ENCODE measurements at places on chromosomes 4 and X. TPM values are rescaled to one million over a fixed set of nuclear protein-coding genes. Genes with fewer than 3 reads are reported as not detected.

GRCh38 chrX:110182362-110182761 is 135.5 kb downstream of the AMMECR1 start:
- peak; percentile 66 for DNase-seq

GRCh38 chrX:110432091-110432905 is 73.7 kb downstream of the RTL9 start:
- DNase-seq, result no peak

Gene RBM46
- 0.50 TPM for total RNA-seq

Gene REELD1
- total RNA-seq, result not detected
